Esophagus mucosa (tissue), 1 donor: ENCODE measurements at places on chromosomes 2 and 18. TPM values are rescaled to one million over a fixed set of nuclear protein-coding genes. Genes with fewer than 3 reads are reported as not detected.

GRCh38 chr2:71082402-71083252, 14.2 kb downstream of the NAGK start:
- no peak for ATAC-seq

The CCDC85A gene
- 0.24 TPM for total RNA-seq

The TBR1 gene
- not detected for total RNA-seq

DNA sequence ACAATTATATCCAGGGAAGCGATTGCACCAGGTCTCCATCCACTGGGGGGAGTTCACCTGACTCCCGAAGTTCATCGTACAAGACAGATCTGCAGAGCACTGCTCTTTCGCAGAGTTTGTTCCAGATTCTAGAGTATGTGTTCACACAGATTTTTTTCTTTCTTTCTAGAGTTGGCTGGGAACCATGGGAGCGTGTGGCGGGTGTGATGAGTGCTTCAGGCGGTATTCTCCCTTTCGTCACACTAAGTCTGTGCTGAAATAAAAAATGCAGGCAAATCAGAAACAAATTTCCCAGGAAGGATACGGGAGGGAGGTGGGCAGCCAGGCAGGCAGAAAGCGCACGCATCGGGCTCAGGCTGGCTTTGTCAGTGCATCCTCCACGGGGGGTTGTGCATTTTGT, 129.8 kb upstream of the SOX11 start:
- no peak for ATAC-seq

The UGT1A4 gene
- total RNA-seq, result 0.80 TPM
